ENCODE measurements at places on chromosomes 6 and 20. TPM values are rescaled to one million over a fixed set of nuclear protein-coding genes. Genes with fewer than 3 reads are reported as not detected.

The TMEM244 gene
- total RNA-seq = not detected

The CAGE1 gene
- total RNA-seq = 0.22 TPM

The CRNKL1 gene
- 22.7 TPM for total RNA-seq

The PLA2G7 gene
- 7.5 TPM for total RNA-seq

The LY6G5C gene
- not detected for total RNA-seq

The CD164 gene
- 162 TPM for total RNA-seq

The C4B gene
- total RNA-seq = 6.3 TPM

The PRPH2 gene
- total RNA-seq = 0.79 TPM

Data from placental epithelial cell (primary cell).